Endothelial cell (in vitro differentiated cells): ENCODE measurements at places on chromosomes 6 and 20.

- DNase-seq, result no peak
Measured at GRCh38 chr6:48664826-48665225, 553.8 kb upstream of the PTCHD4 start.

- DNase-seq, result no peak
Measured at GRCh38 chr6:11130605-11131004, 19.1 kb upstream of the ERVFRD-1 start.

DNA sequence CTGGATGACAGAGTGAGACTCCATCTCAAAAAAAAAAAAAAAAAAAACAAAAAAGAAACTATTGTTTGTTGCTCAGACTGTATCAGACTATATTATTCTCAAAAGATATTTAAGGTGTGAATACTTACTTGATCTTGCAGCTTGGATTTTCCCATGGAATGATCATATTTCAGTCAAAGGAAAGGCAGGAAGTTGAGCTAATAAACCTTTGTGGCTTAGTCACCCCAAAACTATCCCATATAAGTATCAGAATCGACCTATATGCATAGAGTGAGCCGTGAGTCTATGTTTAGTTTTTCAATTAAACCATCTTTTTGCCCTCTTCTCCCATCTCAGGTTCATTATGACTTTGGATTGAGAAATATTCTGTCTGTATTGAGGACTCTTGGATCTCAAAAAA, 152.6 kb downstream of the DNAH8 start:
- no peak for DNase-seq

- DNase-seq, result no peak
Measured at GRCh38 chr6:36227379-36228228, 31.1 kb downstream of the BRPF3 start.

GRCh38 chr6:37554480-37554819, 54.8 kb upstream of the CCDC167 start:
- DNase-seq, result no peak

GRCh38 chr20:44803383-44803941, 6.9 kb downstream of the RIMS4 start:
- DNase-seq, result no peak

GRCh38 chr6:101344885-101345284, 48.6 kb upstream of the GRIK2 start:
- no peak for DNase-seq

DNA sequence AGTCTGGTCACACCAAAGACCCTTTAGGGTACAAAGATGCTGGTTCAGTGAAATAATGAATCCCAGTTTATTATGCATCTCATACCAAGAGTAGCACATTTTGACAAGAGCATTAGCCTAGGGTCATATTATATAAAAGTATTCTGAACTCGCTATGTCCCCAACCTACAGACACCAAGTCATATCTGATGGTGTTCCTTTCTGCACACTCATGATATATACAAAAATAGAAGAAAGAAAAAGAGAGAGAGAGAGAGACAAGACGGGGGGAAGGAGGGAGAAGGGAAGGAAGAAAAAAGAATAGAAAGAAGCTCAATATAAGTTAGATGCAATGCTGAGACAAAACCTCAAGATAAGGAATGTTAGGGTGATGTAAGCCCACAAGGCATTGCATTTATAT, 131.1 kb downstream of the DST start:
- DNase-seq, result no peak

DNA sequence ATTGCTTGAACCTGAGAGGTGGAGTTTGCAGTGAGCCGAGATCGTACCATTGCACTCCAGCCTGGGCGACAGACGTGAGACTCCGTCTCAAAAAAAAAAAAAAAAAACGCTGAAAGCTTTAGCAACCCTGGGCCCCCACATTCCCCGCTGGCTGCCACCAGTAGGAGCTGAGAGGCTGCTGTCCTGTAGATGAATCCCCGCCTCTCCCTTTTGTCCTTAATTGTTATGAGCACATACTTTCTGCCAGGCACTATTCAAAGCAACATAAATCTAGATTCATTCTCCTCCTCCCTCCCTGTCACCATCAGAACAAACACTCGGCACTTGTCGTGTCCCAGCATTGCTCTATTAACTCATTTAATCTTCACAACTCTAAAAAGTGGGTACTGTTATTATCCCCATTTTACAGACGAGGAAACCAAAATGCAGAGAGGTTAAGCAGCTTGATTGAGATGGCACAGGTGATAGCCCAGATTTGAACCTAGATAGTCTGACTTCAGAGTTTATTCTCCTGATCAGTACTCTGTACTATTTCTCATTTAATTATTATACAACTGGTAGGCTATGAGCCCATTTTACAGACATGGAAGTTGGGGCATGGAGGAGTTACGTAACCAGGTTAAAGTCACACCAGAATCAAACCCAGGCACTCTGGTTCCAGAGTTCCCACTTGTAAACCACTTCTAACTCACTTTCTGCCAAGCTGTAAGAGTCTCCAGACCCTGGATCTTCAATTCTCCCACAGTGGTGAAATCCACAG, 97.4 kb downstream of the EYA2 start:
- DNase-seq, result no peak

GRCh38 chr6:49548613-49549304, 1.7 kb upstream of the C6orf141 start:
- no peak for DNase-seq

DNA sequence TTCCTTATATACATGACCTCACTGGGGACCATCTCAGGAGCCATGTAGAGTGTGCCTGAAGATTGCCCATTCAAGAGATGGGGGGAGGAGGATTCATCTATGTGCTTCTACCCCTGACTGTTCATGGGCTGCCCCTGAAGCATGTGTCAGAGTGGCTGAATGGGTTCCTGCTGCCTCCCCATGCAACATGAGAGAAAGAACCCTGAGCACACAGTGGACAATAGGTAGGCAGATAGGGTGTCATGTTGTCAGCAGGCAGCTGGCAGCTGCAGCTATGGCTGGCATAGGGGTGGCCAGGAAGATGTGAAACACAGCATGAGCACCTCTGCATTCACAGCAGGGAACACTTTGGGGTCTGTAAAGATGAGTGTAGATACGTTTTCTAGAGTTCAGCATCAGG, 208.4 kb upstream of the CNR1 start:
- DNase-seq, result no peak

- no peak for DNase-seq
Measured at GRCh38 chr20:52269321-52269720, 77.7 kb upstream of the ZFP64 start.

- DNase-seq, result no peak
Measured at GRCh38 chr6:54847799-54848597, 1.4 kb downstream of the FAM83B start.

DNA sequence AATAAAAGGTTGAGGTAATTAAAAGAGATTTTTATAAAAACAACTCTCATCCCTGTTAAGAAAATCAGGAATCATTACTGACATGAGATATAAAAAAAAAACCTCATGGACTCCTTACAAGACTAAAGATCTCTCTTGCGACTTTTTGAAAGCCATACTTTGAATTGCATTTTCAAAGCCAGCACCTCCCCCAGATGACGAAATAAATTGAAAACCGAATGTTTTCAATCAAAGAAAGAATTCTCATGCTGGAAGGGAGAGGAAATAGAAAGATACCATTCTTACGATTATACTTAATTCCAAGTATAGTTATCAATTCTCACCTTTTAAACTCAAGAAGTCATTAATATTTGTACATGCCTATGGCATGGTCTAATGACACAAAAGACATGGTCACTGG, 452.3 kb downstream of the GJA1 start:
- no peak for DNase-seq

- DNase-seq, result no peak
Measured at GRCh38 chr6:43871933-43872332, 101.9 kb downstream of the VEGFA start.

DNA sequence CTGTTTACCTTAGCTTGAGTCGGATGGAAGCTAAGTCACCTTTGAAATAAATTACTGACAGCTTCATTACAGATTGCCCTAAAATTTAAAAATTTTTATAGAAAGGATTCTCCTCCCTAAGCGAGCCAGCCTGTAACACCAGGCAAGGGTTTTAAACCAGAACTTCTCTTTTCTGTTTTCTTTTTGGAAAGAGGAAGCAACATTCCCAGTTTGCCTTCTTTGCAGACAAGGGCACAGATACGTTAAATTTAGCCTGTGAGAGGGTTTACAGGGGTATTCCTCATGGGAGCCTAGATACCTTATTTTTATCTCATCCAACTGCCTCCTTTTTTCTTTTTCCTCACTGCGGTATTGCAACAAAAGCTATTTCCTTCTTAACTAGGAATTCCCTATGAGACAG, 45.0 kb downstream of the GNAS start:
- DNase-seq, result no peak

DNA sequence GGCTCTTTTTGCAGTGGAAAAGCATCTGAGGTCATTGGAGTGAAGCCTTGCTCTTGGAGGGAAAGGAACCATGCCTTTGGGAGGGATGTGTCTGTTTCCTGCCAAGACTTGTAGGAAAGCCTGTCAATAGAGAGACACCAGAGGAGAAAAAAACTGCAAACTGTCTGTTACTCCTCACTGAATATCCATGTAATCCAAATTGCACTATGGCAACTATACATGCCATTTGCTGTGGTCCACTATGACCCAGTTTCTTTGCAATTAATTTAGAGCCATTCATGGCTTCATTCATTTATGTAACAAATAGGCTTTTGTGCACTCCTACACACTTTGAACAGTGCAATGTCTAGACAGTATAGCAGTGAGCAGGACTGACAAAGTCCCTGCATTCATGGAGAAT, 296.5 kb downstream of the SLC35F1 start:
- DNase-seq, result no peak

DNA sequence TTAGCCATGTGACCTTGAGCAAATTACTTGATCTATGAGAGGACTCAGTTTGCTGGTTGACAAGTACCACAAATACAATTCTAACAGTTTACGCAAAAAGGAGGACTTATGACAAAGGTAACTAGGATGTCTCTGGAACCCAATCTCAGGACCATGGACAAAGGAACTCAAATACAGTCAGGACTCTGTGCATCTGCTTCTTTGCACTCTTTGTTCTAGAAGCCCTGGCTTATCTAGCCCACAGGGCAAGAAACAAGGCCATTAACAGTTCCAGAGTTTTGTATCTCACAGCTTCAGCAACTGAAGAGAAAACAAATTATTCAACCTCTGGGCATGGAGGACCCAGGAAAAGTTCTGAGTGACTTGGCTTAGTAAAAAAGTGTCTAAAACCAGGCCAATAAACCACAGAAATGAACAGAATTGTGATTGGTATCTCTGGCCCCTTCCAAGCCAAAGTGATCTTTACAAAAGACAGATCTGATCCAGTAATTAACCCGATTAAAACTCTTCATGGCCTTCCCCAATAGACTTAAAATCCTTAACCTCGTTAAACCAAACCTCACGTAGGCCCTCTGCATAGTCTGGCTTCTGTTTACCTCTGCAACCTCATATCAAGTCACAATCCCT, 5.9 kb downstream of the WASF1 start:
- no peak for DNase-seq

DNA sequence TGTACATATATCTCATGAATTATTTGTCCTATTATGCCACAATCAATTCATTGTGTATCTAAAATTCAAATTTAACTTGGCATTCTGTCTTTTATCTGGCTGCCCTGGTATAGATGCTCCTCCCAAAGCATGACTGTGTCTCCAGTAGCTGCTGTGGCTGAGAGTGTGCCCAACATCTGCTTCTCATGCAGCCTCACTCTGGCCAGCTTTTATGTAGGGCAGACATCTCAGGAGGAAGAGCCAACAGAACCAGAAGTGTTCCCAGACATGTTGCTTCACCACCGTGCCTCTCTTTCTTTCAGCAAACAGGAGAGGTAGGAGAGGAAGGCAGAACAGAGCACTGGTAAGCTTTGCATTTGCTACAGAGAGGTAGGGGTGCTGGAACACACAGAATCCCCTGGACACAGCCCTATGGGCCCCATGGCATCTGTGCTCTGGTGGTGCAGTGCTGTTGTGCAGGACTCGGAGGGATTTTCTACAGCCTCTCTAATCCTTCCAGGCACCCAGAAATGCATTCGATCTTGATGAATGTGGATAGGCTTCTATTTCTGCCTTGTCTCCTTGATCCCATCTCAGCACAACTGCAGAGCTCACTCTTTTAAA, 637.1 kb downstream of the UTRN start:
- no peak for DNase-seq
